ENCODE measurements at places on chromosomes 2 and 18.

GRCh38 chr2:159613651-159614285, 2.6 kb downstream of the BAZ2B start:
- DNase-seq: no peak

GRCh38 chr2:21800356-21800755, 676.6 kb downstream of the TDRD15 start:
- DNase-seq: no peak

DNA sequence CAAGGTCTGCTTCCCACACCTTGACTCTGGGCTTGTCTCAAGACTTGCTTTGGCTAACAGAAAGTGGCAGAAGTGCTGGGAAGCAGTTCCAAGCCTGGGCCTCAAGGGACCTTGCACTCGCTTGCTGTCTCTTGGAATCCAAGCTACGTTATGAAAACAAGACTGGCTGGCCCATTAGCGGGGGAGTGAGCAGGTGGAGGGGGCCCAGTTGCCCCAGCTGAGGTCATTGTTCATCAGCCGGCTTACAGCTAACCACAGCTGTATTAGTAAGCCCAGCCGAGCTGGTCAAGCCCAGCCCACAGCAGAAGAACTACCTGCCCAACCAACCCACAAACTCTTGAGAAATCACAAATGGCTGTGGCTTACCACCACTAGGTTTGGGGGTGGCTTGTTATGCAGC, 63.1 kb downstream of the MARCO start:
- no peak for DNase-seq

DNA sequence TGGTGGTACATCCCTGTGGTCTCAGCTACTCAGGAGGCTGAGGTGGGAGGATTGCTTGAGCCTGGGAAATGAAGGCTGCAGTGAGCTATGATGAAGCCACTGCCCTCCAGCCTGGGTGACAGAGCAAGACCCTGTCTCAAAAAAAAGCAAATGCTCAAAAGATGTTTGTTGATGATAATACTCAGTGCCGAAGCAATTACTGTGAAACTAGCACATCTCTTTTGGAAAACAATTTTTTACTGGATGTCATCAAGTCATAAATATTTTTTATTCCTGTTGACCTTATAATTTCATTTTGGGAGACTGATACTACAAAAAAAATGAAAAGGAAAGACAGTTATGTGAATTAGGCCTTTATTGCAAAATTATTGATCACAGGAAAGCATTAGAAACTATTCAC, 34.5 kb upstream of the FHOD3 start:
- DNase-seq: no peak

GRCh38 chr2:644871-645270, 32.3 kb downstream of the TMEM18 start:
- no peak for DNase-seq

- no peak for DNase-seq
These were observed 53.0 kb downstream of the GPD2 start for GRCh38 chr2:156489195-156489594.

GRCh38 chr2:218984239-218985020, 554 bp downstream of the FEV start:
- no peak for DNase-seq

DNA sequence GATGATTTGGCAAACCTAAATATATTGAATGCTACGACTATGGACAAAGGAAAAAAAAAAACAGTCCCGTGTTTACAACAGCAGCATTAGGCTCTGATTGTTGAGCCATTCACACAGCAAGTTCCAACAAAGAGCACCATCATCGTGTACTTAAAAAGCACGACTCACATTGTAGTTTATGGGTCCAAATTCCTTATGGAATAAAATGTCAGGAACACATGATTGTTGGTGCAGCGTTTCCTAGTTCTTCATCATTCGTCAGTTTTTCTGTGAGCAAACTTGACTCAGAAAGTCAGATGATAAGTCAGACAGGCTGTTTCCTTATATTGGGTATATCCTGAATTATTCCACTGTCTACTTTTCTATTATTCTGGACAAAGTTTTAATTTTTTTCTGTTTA, 10.0 kb upstream of the KIDINS220 start:
- no peak for DNase-seq

DNA sequence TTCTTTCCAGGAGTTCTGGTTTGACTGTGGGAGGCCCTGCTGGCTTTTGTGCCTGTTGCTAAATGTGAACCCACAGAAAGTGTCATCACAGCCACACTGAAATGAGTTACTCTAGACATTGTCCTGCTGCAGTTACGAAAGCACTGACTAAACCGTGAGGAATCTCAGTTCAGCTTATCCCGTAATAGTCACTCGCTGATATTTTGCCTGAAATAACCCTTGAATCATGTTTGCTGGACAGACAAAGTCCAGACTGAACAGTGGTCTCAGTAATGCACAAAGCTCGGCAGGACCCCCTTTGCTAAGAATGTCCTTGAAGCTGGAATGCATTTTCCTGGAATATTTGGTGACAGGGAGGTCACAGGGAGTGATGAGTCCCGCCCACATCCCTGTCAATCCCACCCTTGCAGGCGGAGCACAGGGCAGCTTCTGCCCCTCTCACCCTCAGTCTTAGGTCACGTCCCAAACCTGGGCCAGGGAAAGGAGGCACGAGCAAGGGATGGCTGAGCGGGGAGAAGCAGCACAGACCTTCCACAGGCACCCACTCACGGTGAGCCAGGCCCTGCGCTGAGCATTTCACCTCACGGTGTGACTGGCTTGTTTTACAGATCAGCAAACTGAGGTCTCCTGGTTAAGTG, 53.4 kb downstream of the ADI1 start:
- DNase-seq: no peak

- no peak for DNase-seq
These were observed 63.5 kb downstream of the TXNL1 start for GRCh38 chr18:56574861-56575260.

GRCh38 chr2:11347403-11347959, 3.0 kb upstream of the ROCK2 start:
- no peak for DNase-seq

DNA sequence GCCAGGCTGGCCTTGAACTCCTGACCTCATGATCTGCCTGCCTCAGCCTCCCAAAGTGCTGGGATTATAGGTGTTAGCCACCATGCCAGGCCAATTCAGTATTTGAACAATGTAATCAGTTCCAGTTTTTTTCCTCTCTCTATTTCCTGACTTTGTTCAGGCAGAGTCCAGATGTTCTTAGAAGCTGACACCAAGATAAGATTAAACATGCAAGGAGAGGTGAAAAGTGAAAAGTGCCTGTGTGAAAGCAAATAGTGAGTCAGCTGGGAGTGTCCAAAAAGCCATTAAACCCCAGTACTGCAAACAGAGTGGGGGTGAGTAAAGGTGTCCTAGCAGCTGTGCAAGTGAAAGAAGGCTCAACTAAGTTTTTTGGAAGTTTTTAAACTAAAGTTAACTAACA, 231.5 kb downstream of the PTH2R start:
- no peak for DNase-seq

All from NCI-H1417 treated with DMSO at 0.1 percent for 48 hours (cell line).